ENCODE measurements at places on chromosomes 7 and 10.
A peak's percentile ranks its signal among the peaks of the same experiment; 100 is the strongest.

DNA sequence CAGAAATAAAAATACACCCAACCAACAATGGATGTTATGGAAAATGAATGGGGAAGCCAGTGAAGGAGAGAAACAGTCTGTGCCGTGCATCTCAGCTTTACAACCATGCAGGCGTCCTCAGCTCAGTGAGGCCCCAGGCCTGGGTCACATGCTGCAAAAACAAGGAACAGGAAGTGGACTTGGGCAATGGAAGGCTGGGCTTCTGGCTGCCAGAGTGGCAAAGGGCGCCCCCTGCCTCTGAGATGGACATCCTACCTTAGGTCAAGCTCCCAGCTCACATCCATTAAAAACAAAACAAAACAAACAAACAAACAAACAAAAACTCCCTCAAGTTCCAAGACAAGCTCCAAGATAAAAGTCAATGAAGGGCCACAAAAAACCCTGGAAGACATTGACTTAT, 54.7 kb upstream of the AFAP1L2 start:
- peak; percentile 17 for DNase-seq

DNA sequence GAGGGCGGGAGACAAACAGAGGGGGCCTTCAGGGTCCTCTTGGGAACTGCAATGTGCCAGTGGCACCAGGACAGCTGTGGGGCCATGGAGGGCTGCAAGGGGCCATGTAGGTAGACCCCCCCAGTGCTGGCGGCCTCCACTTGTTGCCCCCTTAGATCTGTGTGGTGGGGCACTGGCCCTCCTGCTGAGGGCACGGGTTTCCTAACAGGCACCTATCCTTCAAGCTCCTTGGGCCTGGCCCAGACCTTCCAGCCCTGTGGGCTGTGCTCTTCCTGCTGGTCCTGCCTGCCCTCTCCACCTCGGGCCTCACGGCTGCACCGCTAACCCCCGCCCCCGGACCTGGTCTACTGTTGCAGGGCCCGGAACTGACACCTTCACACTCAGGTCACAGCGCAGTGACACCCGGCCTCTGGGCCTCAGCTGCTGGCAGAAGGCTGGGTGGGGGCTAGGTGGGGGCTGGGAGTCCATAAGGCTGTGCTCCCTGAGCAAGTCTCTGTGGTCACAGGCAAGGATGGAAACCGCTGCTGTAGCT, 12.6 kb downstream of the RASGEF1A start:
- DNase-seq: no peak

GRCh38 chr7:27873981-27874957, 134.3 kb downstream of the TAX1BP1 start:
- peak; percentile 18 for DNase-seq

DNA sequence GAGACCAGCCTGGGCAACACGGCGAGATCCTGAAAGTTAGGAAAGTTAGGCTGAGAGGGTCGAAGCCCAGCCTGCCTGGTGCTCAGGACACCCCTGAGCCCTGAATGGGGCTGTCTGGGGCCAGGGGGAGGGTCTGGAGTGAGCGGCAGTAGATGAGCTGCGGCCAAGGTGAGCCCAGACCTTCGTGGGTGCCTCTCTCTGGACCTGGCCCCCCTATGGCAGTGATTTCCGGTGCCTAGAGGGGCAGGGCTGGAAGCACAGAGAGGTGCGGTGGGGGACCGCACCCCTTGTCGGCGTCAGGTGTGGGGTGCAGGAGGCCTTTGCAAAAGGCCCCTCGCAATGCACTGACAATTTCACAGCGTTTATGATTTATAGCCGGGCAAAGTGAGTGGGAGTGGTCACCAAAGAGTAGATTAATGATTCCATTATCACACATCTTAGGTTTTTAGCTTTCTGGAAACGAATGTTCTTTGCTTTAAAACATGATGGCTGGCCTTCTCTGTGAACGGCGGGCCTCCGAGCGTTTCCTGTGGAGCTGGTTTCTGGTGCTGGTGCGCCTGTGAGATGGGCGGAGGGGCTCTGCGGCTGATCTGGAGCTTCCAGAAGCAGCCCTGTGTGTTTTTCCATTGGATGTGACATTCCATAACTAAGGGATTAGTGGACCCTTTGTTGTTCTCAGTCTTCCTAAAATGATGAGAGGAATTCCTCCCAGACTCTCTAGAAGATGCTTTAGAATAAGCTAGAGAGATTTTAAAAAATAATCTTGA, 171.0 kb upstream of the ZNF32 start:
- DNase-seq: peak; percentile 59

DNA sequence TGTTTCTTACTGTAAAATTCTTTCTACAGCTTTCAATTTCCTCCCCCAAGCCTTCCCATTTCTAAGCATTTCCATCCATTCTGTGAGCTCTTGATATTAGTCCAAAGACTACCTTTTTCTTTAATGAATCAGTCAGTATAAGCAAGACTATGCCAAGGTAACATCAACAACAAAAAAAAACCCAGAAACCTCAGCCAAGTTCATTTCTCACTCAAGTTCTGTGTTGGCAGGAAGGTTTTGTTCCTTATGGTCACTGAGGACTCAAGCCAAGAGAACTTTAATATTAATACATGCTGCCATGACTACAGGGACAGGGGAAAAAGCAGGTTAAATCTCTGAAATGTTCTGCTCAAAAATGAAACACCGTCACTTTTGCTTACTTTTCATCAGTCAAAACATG, 621.2 kb upstream of the NRP1 start:
- peak; percentile 25 for DNase-seq
